Mesenteric fat pad (tissue), 1 donor: ENCODE measurements at places on chromosomes 11 and 22.

- no peak for DNase-seq
Observed at GRCh38 chr11:121466063-121466794, 13.5 kb upstream of the SORL1-AS1 start.

DNA sequence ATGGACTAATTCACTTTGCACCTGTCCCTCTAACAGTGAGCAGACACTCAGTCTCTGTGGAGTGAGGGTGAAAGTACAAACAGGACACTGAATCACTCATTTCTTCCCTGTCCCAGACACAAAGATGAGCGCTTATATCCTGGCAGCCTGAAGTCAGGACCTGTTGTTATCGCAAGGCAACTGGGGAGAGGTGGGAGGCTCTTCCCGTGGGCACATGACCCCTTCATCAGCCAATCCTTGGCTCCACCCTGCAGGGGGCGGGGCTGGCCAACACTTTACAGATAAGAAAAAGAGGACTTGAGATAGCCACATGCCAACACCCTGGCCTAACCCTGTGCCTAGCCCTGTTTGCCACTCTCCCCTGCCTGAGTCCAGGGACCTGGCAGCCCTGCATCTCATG is 29.5 kb upstream of the TESMIN start:
- no peak for DNase-seq

DNA sequence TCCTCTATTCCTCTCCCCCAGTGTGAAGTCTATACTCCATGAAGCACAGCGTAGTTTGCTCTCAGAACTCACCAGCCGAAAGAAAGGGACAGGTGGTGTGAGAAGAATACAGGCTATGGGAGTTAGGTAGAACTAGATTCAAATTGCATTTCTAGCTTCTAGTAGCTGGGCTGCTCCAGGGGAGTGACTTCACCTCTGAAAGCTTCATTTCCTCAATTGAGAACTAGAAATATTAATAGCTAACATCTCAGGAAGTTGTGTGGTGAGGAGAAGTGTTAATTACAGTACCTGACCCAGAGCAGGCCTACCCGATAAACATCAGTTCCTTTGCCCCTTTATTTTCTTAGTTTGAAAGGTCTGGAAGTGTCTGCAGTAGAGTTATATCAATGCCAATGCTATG is 484.7 kb upstream of the TENM4 start:
- no peak for DNase-seq

GRCh38 chr11:76313271-76313670 is 67.7 kb downstream of the THAP12 start:
- no peak for DNase-seq

- no peak for DNase-seq
Observed at GRCh38 chr11:27995083-27995482, 112.9 kb downstream of the KIF18A start.

DNA sequence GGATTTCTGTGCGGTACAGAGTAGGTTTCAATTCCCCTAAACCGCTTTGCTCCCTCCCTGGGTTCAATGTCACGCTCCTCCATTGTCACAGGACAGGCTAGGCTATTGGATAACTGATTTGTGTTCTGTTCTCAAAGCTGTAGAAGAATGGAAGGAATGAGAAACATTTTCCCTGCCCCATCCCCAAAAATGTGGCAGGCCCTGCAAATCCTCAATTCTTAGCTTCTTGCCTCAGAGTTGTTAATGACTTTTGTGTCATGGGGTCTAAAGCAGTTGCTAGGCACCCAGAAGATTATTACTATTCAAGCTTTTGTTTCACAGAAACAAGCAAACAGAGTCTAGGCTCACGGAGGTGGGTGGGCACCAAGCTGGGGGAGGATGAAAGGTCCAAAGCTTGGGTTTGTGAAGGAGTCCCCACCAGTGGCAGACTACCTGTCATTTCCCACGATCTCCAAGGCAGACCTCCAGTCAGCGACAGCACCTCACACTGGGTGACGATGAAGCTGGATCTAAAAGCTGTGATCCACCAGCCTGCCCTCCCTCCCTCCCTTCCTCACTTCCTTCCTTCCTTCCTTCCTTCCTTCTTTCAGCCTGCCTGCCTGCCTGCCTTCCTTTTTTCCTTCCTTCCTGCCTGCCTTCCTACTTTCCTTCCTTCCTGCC is 1080.2 kb downstream of the OPCML start:
- no peak for DNase-seq

- DNase-seq, result no peak
Observed at GRCh38 chr22:17712441-17712840, 61.8 kb downstream of the BID start.

GRCh38 chr11:65698205-65698604 is 13.8 kb upstream of the KAT5 start:
- DNase-seq, result no peak

- DNase-seq, result no peak
Observed at GRCh38 chr11:57377107-57377506, 3.8 kb downstream of the PRG3 start.

GRCh38 chr11:110508786-110509185 is 79.0 kb downstream of the FDX1 start:
- no peak for DNase-seq

DNA sequence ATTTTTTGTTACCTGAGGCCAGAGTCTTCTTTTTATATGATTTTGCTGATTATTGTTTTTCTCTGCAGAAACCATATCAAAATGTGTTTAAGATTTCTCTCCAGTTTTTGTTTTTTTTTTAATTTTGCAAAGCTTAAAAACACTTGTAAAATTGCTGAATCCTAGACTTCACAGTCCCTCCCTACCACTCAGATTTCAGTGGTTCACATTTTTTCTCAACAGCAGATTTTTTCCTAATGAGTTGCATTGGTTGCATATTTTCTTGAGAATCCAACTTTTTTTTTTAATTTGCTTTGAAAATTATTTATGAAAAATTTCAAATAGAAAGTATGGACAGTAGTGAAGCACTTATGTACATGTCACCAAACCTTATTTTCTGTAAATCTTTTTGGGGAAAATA is 5.8 kb downstream of the ARL14EP start:
- no peak for DNase-seq

GRCh38 chr11:116122697-116123472 is 618.7 kb upstream of the CADM1 start:
- DNase-seq, result no peak

- DNase-seq, result no peak
Observed at GRCh38 chr11:81966340-81966739, 767.3 kb downstream of the FAM181B start.

DNA sequence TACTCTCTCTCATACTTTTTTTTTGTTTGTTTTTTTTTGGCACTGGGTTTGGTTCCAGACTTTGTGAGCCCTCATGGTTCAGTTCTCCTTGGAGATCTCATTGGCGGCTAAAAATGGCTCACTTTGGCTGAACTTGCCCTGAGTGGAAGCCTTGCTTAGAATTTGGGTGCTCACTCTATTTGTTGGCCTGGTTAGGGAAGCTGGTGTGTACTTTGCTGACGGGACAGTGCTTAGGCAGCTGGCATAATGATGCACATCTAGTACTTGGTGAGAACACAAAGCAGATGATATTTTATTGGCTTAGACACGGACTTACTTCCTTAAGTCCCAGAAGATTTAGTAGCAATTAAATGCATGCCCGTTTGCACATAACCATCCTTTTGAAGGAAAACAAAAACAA is 66.5 kb upstream of the GRAMD1B start:
- no peak for DNase-seq

- DNase-seq, result no peak
Observed at GRCh38 chr11:47175746-47176327, 842 bp downstream of the ARFGAP2 start.

DNA sequence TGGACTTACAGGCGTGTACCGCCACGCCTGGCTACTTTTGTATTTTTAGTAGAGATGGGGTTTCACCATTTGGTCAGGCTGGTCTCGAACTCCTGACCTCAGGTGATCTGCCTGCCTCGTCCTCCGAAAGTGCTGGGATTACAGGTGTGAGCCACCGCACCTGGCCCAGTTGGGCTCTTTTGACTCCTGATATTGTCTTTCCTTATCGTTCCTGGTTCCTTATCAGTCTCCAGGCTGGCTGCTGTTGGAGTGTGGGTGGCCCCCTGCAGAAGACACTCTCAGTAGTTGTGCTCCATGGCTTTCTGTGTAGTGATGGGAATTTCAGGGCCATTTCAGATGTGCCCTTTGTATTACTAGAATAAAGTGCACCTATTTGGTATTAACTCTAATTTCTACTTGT is 55.3 kb downstream of the C22orf31 start:
- no peak for DNase-seq

DNA sequence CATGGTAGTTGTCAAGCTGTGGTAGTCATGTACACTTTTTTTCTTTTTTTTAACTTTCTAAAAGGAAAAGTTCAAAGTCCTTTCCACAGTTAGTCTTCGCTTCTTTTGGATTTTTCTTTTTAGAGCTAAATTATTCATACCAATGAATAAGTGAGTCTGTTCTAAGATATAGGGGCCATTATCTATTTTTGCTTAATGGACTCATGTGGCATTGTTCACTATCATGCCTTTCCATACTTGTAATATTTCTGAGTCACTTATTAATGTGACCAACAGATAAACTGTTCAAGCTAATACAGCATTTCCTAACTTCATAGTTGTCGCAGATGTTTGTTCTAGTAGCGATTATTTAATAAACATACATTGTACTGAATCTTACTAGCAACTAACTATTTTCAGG is 8.0 kb upstream of the B3GNT6 start:
- DNase-seq, result no peak

DNA sequence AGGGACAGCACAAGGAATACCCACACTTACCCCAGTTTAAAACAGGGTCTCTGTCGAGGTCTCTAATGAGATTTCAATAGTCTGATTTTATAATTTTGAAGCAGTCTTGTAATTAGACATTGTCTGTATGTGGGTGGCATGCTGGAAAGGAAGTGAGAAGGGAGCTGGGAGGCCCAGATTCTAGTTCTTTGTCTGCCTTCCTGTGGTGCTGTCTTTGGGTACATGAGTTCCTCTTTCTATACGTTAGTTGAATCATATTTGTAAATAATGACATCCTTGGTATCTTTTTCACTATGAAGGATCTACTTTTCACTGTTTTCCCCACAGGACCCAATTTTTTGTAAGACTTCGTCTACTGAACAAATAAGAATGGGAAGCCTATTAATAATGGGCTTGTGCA is 42.0 kb upstream of the TENM4 start:
- DNase-seq, result no peak

DNA sequence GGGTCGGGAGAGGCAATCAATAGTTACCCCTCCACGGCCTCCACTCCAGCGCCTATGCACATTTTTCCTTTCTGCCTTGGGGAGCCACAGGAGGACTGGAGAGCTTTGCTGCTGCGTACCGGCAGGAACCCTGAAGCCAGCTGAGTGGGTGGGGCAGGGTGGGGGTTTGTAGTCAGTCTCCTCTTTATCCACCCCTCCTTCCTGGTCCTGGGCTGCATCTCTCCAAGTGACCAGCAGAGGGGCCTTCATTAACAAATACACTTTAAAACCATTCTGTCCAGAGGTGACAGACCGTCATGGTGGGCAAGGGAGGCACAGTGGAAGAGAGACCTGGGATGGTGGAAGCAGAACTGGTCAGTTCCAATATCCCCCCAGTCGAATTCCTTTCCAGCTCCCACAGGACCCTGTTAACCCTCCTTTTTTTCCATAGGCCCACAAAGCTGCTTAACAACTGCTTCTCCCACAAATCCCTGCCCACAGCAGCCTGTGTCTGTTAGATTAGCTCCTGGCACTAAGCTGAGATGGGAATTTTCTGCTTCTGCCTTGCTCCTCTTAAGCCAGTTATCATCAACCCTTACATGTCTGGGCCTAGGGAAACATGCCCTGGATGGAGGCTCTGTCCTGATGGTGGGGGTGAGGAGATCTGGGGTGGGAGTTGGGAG is 3.9 kb upstream of the ABCG4 start:
- no peak for DNase-seq

DNA sequence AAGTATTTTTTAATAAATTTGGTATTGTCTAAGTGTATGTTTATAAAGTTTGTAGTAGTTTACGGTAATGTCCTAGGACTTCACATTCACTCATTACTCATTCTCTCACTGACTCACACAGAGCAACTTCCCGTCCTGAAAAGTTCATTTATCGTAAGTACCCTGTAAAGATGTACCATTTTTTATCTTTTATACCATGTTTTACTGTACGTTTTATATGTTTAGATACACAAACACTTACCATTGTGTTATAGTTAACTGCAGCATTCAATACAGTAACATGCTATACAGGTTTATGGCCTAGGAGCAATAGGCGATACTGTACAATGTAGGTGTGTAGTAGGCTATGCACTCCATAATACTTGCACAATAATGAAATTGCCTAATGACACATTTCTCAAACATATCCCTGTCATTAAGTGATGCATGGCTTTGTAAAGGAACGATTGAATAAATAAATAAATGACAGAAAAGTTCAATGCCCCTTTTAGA is 12.5 kb upstream of the CARD18 start:
- DNase-seq, result no peak

- DNase-seq, result no peak
Observed at GRCh38 chr11:117044287-117045035, 53.8 kb downstream of the SIK3 start.

DNA sequence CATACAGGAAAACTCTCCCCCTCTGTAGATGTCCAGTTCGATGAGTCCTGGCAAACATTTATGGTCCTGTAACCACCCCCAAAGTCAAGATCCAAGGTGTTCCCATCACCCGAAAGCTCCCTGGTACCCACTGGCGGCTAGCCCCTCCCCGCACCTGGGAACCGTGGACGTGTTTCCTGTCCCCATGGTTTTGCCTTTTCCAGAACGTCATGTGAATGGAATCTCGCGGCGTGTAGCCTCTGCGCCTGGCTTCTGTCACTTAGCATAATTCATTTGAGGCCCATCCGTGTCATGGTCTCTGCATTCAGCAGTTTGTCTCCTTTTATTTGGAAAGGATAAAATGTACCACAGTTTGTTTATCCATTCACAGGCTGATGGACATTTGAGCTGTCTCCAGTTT is 106.3 kb downstream of the KCNQ1 start:
- peak; percentile 84 for DNase-seq

DNA sequence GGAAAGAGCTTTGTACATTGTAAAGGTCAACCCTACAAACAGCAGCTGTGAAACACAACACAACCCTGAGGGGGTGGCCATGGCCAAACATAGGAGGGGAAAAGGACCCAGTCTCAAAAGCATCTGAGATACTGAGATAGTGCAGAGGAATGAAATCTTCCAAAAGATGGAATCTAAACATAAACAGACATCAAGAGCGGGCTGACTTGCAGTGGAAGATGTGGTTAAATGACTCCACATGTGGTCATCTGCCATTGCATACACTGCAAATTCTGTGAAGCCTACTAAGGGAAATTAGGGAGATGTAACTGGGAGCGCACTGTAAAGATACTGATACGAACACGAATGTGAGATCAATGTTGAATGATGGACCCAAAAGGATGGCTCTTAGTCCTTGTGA is 22.0 kb downstream of the BDNF start:
- DNase-seq, result no peak
